A549 treated with ZK216348 at 1 μM for 4 hours (cell line): ENCODE measurements at places on chromosomes 16 and 17. TPM values are rescaled to one million over a fixed set of nuclear protein-coding genes. Genes with fewer than 3 reads are reported as not detected.

Gene CNGB1
- 0.22 to 0.33 TPM (median 0.29 TPM) in 4 of 5 replicates, not detected in the other for total RNA-seq

Gene ZP2
- not detected in 5 replicates for total RNA-seq

Gene LHX1
- 1.2 to 3.0 TPM (median 2.0 TPM) in 5 replicates for total RNA-seq

Gene AOC3
- 1.1 to 2.5 TPM (median 1.2 TPM) in 5 replicates for total RNA-seq

Gene KRTAP2-2
- total RNA-seq, result not detected in 5 replicates

Gene DNAAF1
- 0.18 to 0.28 TPM (median 0.22 TPM) in 4 of 5 replicates, not detected in the other for total RNA-seq

Gene FGF11
- 0.99 to 1.7 TPM (median 1.0 TPM) in 5 replicates for total RNA-seq

Gene CCNF
- total RNA-seq, result 16.8 to 24.3 TPM (median 23.8 TPM) in 5 replicates

Gene VAT1
- 202 to 253 TPM (median 231 TPM) in 5 replicates for total RNA-seq

Gene CCL16
- total RNA-seq, result not detected in 5 replicates

Gene RNF112
- total RNA-seq, result 0.32 to 0.98 TPM (median 0.51 TPM) in 5 replicates

Gene SLC16A13
- 5.7 to 13.1 TPM (median 10.9 TPM) in 5 replicates for total RNA-seq

Gene NOS2
- total RNA-seq, result 0.08 to 0.27 TPM (median 0.23 TPM) in 5 replicates

Gene VPS9D1
- 2.4 to 6.2 TPM (median 4.6 TPM) in 5 replicates for total RNA-seq

Gene STAT5B
- 22.4 to 32.5 TPM (median 29.7 TPM) in 5 replicates for total RNA-seq

Gene UMOD
- not detected in 5 replicates for total RNA-seq

Gene SGSH
- total RNA-seq, result 13.3 to 38.1 TPM (median 25.0 TPM) in 5 replicates

Gene TMEM204
- total RNA-seq, result not detected in 5 replicates

Gene PIP4K2B
- total RNA-seq, result 33.4 to 50.7 TPM (median 44.7 TPM) in 5 replicates

Gene RGS11
- total RNA-seq, result 2.2 to 7.1 TPM (median 4.4 TPM) in 5 replicates

Gene MYH8
- not detected in 5 replicates for total RNA-seq

Gene FOXJ1
- total RNA-seq, result 0.38 to 0.71 TPM (median 0.55 TPM) in 5 replicates

Gene TPSG1
- total RNA-seq, result not detected in 5 replicates

Gene JPH3
- total RNA-seq, result 0.80 to 2.8 TPM (median 2.4 TPM) in 5 replicates

Gene MT1E
- total RNA-seq, result 0.34 TPM in 1 of 5 replicates, not detected in the others

Gene CYGB
- 0.81 to 1.4 TPM (median 1.1 TPM) in 5 replicates for total RNA-seq

Gene XAF1
- total RNA-seq, result 0.06 TPM in 1 of 5 replicates, not detected in the others

Gene SLC52A1
- total RNA-seq, result 0.33 to 1.1 TPM (median 0.75 TPM) in 5 replicates

Gene ZNF629
- 15.6 to 17.9 TPM (median 17.8 TPM) in 5 replicates for total RNA-seq

Gene OTOP3
- not detected in 5 replicates for total RNA-seq

Gene HSF4
- total RNA-seq, result 10.2 to 23.3 TPM (median 14.8 TPM) in 5 replicates

Gene MYADML2
- not detected in 5 replicates for total RNA-seq
